ENCODE measurements at places on chromosomes 2 and 18.

GRCh38 chr2:232466221-232466620 lies 10.3 kb downstream of the ALPI start:
- DNase-seq = no peak

- DNase-seq = no peak
Observed at GRCh38 chr2:188444106-188444835, 152.6 kb downstream of the GULP1 start.

GRCh38 chr2:42328148-42328833 lies 32.7 kb downstream of the COX7A2L start:
- no peak for DNase-seq

DNA sequence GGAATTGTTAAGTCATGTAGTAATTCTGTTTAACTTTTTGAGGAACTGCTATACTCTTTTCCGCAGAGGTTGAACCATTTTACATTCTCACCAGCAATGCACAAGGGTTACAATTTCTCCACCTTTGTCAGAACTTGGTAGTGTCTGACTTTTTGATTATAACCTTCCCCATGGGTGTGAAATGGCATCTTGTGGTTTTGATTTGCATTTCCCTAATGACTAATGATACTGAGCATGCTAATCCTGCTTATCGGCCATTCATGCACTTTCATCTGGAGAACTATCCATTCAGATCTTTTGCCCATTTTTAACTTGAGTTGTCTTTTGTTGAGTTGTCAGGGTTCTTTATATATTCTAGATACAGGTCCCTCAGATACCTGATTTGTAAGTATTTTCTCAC lies 47.2 kb downstream of the CYB5A start:
- no peak for DNase-seq

DNA sequence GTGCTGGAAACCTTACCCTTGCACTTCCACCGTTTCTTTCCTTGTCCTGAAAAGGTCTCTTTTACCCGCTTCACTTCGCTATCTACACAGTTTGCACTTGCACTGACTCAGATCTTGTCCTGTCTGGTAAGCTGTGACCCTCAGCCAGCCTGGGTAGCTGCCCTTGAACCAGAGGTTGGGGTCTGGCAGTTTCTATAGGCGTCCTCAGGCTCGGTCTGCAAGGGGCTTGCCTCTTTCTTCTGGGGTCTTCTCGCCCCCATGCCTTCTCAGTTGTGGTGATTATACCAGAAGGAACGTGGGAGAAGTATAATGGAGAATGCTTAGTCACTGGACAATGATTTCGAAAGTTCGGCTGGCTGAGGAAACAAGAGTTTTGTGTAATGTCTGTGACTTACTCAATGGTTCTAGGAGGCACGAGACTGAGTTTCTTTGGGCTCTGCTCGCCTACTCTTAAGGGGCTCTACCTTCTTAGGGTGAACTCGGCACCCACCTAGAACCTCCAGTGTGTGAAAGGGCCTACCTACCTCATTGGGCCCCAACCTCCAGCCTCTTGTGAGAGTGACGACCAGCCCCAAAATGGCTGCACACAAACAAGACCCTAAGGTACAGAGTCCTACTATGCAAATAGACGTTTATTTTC lies 6.9 kb upstream of the STAT1 start:
- peak; percentile 64 for DNase-seq

DNA sequence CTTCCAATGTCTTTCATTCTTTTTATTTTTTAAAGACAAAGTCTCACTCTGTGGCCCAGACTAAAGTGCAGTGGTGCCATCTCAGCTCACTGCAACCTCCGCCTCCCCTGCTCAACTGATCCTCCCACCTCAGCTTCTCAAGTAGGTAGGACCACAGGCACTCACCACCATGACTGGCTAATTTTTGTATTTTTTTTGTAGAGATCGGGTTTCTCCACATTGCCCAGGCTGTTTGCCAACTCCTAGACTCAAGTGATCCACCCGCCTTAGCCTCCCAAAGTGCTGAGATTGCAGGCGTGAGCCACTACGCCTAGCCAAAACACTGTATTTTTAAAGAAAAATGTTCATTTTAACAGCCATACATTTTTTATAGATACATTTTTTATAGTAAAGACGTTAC lies 12.7 kb downstream of the GCKR start:
- no peak for DNase-seq

DNA sequence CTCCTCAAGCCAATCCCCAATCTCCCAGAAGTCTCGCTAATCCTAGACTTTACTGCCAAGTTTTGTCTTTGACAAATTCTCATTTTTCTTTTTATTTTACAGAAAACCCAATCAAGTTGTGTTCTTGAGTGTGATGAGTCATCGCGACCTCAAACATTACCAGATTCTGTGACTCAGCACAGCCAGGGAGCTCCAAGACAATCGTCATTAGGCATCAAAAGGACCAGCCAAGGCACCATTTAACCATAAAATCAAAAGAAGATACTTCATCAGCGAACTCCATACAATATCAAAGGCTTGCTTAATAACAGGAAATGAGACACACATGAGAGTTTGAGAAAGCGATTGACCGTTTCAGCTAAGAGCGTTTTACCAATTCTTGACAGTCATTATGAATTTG lies 146.2 kb upstream of the AGAP1 start:
- no peak for DNase-seq

DNA sequence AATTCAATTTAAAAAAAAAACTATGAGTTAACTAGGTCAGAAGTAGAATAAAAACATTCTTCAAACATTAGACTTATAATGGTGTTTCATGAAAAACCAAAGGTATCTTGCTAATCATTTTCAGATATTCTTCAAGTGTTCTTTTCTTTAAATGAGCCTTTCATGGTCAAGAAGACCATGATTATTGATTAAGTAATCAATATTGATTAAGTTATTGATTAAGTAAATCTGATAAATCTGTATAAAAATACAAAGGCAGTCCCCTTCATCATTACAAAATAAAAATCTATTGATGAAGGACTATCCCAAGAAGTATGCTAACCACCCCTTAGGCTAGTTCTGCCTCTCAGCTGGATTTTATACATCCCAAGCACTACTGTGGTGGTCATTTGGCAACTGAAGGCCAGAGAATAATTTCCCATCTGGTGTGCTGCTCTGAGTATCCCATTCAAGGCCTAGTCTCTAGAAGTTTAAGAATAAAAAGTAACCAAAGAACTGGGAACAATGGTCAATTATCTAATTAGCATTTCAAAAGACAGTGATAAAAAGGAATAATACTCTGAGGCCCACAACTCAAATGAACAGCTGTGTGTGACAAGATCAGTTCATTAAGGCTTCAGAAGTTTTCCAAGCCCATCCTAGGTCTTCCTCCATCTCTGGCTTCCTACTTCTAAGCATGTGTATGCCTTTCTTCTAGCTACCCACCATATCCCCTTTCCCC lies 63.5 kb downstream of the TCF4 start:
- DNase-seq = no peak

- no peak for DNase-seq
Observed at GRCh38 chr18:57998461-57998860, 45.6 kb upstream of the NEDD4L start.

DNA sequence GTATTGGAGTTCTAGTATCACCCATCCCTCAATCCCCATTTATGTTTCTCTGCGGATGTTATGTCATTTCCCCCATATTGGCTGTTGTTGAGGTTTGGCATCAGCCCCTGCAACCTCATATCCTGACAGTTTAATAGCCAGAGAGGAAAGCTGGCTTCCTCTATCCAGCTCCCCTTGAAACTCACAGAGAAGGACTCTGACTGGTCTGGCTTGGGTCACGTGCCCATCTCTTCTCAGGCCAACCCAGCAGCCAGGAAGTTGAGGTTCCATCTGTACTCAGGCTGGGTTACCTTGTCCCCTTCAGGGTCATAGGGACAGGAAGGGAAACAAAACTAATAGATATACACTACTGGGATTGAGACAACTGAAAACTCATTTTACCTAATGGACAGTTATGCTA lies 148.0 kb upstream of the SLC14A2 start:
- DNase-seq = no peak

DNA sequence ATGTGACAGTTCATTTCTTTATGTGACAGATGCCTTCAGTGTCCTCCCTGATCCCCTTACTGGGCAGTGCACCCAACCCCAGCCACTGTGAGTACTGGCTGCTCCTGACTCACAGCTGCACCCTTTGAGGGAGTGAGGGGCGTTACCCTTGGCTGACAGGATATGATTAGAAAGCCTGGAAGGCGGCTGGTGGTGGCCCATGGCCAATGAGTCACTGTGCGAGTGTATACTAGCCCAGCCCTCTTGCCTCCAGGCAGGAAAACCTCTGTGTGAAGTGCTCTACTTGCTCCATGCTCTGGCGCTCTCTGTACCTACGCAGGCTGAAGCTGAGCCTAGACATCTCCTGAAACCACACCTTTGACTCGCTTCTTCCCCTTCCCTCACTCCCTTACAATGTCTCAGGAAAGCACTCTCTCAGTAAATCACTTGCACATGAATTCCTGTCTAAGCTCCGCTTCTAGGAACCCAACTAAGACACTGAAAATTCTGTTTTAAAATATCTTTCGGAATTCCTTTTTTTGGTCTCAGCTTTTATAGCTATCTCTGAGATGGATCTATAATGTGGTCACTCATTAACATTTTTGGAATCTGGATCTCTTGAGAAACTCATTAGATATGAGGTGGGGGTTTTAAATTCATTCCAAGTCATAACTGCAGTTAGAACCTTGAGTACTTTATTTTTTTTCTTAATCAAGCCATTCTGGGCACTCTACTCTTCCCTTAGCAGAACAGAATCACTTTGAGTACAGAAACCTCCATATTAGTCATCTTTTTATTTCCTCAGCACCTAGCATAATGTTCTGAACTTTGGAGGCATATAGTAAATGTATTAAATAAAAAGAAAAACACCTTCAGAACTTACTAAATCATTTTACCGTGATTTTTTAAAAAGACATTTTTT lies 25.3 kb upstream of the STAM2 start:
- DNase-seq = peak; percentile 26

- no peak for DNase-seq
Observed at GRCh38 chr18:48544661-48545415, 6.0 kb downstream of the CTIF start.

DNA sequence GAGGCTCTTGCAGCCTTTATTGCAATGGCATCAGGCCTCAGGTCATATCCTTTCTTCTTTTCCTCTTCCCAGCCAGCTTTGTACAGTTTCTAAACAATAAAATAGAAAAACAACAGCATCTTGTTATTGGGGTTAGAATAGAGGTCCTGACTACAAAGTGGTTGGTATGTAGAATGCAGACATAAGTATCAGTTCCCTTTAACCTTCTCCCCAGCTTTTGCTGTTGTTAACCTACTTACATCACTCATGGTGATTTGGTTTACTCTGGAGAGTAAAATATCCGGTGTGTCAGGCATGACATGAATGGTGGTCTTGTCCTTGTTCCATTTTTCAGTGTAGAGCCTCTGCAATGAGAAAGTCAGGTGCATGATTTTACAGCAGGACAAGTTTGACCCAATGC lies 69.8 kb downstream of the NEB start:
- no peak for DNase-seq

- DNase-seq = peak; percentile 9
Observed at GRCh38 chr2:170409164-170409535, 231.2 kb downstream of the MYO3B start.

DNA sequence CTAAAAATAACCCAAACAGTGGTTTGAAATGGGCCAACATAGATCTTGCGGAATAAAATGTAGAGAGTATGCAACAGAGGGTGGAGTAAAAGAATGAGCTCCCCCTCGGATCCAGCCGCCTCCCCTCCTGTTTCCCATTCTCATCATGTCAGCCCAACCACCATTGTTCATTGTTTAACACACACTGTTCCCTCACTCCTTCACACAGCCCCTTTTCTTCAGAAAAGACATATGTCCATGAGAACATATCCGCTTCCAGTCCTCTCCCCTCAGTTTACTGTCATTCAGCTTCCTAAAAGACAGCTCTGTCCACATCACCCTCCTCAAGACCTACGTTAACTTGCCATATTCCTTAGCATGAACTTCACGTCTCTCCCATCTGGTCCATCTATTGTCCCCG lies 62.9 kb upstream of the SERTAD2 start:
- DNase-seq = no peak

GRCh38 chr18:33745151-33745795 lies 167.3 kb downstream of the ASXL3 start:
- DNase-seq = no peak

- no peak for DNase-seq
Observed at GRCh38 chr2:211371465-211371864, 815.1 kb downstream of the CPS1 start.

- DNase-seq = no peak
Observed at GRCh38 chr2:207265869-207266268, 100.1 kb upstream of the KLF7 start.

DNA sequence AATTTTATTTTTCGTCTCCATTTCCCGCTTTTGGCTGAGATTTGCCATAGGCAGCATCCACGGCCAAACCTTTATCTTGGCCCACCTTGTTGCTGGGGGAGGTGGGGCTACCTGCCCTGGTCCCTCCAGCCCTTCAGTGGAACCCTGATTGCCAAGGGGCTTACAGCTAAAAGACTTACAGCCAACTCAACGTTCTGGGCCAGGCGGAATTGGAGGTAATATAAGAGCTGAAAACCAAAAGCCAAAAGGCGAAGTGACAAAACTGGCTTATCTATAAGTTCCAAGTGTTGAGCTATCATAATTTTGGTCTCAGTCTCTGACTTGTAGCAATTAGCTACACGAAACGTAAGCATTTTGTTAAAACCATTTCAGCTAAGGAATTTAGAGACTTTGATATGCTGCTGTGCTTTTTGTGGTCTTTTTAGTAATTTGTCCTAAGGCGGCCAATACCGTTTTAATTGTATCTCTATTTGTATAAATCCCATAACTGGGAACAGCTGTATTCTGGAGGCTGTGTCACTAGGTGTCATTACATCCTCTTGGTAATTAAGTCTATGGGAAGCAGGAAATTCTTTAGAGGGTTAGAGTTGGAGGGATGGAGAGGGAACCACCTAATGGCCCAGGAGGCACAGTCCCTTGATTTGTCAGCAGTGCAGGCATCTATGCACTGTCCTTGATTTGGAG lies 24.0 kb downstream of the PDCD1 start:
- DNase-seq = no peak

- DNase-seq = no peak
Observed at GRCh38 chr18:67108894-67109293, 407.6 kb downstream of the DSEL start.

DNA sequence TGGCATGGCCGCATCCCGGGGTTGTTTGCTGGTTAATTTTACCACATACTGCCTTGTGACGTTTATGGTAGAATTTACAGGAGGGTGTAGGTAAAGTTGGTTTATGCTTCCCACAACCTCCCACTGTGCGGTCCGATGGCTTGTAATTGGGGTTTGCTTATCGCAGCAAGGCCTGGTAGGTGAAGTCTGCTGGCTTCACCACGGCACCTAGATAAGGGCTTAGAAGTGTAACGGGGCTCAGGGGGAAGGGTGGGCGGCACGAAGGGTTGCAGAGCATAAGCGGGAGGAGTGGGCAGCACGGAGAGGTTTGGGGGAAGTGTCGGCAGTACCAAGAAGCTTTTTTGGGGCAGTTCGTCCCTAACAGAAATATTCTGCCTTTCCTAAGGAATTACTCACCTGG lies 39.0 kb upstream of the TMEM131 start:
- no peak for DNase-seq
